ENCODE measurements at places on chromosomes 5 and 9.

- DNase-seq, result no peak
Observed at GRCh38 chr5:14660833-14661232, 3.7 kb upstream of the OTULIN start.

GRCh38 chr9:132826131-132826530, 52.0 kb downstream of the AK8 start:
- DNase-seq, result no peak

DNA sequence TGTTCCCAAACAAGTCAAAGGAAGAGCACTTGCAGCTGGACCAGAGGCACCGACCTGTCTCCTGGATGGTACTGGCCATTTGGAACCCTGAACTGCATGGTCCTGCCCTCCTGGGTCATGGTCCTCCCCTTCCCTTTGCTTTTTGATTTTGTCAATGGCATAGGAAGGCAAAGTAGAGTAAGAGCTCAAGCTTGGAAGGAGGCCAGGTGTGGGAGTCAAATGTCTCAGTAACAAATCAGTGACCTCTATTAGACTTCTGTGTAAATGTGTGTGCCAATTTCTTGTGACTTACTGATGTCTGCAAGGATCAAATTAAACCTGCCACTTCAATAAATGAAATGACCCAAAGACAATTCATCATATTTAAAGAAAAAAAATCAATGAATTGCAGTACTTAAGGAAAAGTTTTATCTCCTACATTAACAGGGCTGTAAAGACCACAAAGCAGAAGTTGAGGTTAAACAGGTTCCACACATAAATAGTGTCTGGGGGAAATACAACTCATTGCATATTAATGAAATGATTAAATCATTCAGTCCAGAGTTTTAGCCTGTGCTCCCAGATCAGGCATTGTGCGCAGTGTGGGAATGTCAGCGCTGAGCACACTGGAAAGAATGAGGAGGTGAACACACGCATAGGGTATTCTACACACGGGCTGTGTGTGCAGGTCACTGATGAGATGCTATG, 32.7 kb downstream of the OSMR start:
- DNase-seq, result no peak

- DNase-seq, result no peak
Observed at GRCh38 chr5:11596657-11597071, 307.6 kb downstream of the CTNND2 start.

DNA sequence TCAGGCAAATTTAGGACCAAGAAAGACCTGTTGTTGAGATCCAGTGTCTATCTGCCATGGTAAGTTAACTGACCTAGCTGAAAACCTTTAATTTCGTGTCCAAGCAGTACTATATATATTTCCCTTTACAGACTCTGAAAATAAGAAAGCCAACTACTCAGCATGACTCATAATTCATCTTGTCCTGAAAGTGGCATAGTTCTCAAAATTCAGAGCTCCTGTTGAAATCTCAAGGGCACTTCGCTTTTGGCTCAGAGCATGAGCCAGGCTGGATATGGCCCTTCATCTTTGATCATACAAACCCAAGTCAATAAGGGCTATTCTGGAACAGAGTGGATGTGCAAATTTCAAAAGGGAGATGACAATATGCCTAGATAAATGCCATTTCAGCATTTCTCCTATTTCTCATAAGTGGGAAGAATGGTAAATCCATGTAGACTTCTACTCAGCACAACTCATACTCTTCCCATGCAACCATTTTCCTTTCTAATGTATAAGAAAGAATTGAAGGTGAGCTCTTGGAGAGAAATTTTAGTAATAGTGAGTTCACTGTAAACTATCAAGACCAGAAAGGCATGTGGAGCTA, 567.9 kb upstream of the DAB2 start:
- DNase-seq, result no peak

- no peak for DNase-seq
Observed at GRCh38 chr9:752201-752600, 89.3 kb upstream of the DMRT1 start.

DNA sequence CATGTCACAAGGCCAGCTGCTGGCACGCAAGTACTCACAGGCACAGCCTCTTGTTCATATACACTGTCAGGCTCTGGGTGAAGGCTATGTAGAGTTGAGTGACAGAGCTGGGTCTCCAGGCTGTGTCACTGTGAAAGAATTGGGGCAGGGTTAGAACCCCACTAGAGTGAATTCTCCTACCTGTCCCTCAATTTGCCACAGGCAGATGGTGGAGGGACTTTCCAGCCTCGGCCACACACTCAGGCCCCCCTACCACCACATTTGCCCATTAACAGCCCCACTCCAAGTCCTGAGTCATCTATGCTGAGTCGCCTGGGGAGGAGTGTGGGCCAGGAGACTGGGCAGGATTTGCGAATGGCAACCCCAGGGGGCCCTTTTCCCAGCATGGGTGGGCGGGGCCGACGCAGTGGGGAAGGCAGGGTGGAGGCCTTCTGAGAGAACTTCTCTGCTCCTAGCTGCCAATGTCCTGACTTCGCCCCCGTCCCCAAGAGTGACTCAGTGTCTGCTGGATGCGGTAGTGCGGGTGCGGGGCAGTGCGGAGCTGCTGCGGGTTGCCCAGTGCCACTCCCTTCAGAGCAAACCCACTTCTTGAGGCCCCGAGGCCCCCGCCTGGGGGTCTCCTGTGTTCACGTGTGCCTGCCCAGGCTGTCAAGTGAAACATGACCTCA, 50.3 kb upstream of the PSD2 start:
- no peak for DNase-seq

DNA sequence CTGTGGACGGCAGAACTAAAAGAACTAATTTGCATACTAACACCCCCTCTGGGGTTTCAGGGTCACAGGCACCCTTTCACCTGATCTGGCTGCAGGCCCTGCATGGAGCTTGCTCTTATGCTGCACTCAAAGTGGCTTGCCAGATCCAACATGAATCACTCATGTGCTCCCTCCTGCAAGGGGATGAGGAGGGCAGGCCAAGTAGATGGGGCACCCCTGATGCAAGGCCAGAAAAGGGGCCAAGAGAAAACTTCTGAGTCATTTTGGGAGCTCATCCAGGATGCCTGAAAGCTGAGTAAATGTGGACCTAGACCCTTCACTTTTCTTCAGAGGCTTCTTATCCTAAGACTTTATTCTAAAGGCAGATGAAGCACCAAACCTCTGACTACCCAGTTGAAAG, 558.5 kb upstream of the PTGER4 start:
- no peak for DNase-seq

DNA sequence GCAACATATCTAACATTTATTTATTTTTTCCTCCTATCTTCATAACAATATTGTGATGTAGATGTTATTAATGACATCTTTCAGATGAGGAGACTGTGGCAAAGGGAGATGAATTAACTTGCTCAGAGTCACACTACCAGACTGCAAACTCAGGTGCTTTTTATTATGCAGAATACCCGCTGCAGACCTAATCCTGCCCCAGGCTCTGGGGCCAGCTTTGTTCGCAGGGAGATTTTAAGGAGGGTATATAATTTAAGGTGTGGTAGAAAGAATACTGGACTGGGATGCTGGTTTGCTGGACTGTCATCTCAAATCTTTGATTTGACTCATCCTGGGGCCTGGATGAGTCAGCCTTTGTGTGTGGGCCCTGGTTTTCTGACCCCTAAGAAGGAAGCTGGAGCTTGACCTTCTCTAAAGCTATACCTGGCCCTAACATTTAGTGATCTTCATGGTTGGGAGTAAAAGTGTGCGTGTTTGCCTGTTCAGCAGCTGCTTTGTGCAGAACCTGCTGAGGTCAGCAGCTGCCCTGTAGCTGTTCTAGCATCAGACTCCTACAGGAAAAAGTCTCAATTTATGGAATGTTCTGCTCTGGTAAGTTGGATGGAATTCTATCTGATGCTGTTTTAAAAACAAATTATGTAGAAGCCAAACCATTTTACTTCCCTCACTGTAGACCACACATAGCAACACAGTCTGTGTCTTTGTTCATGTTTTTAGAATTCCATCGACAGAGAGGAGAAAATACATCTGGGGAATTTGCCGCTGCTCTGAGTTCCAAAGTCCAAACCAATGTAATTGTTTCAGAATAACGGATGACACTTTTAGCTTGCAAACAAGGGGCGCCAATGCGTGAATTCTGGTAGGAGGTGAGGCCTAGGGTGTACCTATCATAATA, 4.5 kb downstream of the SLC36A1 start:
- no peak for DNase-seq

- DNase-seq, result no peak
Observed at GRCh38 chr5:98635656-98636055, 137.8 kb upstream of the RGMB start.

- DNase-seq, result no peak
Observed at GRCh38 chr5:64939772-64940510, 171.2 kb downstream of the CWC27 start.

DNA sequence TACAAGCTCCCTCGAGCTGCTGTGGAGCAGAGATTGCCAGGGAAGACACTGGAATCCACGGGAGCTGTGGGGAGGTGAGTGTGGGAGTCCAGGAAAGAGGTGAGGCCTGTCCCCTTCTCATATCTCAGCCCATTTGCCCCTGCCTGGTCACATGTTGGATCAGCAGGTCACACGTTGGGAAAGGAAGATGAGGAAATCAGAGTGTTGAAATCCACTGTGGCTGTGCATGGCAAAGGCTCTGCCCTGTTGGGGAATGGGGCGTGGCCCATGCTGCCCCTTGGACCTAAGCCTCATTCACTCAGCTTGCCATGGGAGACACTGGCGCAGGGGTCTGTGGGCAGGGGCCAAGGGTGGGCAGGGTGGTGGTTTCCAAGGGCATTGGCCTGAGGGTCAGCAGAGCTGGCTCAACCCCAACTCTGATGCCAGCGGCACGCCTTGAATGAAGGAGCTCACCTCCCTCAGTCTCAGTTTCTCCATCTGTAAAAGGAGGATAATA, 85.4 kb upstream of the CPEB4 start:
- no peak for DNase-seq

DNA sequence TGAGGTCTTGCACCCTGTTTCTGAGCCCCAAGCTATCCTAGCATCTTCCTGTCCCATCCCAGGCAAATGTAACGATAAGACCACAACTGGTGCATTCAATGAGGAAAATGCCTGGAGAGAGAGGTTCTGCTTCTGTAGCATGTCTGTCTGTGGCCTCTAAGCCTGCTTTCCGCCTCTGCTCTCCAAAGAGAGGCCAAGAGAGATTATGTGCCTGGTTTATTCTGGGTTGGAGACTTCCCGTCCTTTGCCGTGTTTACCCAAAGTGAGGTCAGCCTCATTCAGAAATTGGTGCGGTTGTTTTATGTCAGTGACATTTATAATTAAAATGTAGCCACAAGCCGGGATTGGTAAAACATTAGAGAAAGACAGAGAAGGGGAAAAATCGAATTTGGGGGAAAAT, 77.8 kb downstream of the FGF1 start:
- peak; percentile 40 for DNase-seq

GRCh38 chr9:13627502-13627901, 348.0 kb upstream of the MPDZ start:
- no peak for DNase-seq

DNA sequence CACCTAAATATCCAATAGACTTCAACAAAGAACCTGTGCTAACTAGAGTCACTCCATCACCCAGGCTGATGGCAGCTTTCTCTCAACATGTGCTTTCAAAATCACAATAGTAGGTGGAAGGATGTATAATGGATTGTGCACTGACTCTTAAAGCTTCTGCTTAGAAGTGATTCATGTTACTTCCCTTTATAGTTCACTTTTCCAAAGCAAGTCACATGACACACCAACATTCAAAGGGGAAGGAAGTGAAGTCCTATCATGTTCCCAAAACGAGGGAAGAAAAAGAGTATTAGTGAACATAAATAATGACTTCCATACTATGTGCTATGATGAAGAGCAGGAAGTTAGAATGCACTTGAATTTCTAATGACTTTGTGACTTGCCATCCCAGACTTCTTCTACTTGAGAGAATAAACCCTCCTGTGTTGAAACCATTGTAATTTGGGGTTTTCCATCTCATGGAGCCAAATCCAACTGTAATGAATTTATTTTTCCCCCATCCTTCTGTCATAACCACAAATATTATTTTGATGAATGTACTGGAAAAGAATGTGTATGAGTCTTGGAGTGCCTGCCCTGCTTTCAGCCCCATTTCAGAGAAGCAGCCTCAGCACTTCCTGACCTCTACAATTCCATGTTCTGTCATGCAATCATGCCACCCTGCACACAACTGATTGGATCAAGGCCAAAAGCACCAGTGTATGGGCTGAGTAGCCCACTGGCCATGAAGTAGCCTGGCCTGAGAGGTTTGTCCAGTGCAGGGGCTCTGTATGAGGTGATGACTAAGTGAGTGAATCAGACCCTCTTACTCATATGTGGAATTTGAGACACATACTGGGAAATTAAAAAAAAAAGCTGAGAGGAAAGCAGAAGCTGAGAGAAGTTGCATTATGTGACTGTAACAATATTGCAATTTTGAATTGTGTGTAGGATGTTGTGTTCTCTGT, 525.9 kb upstream of the CLINT1 start:
- DNase-seq, result no peak

DNA sequence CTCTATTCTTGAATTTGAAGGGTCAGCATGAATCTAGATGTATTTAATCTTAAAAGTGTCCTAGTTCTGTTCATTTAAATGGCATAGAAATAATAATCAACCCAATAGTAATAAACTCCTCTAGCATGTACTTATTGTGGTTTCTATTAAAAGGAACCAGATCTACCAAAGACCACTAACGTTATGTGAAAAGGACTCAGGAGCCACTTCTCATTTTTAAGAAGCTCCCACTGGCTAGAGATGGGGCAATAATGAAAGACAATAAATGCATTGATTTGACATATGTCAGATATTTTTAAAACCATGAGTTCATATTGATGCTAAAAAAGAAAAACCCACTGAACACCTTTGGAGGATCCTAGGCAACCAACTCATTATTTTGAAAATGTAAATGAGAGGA, 191.9 kb downstream of the ATP10B start:
- no peak for DNase-seq

GRCh38 chr9:15178631-15179030, 128.4 kb downstream of the TTC39B start:
- DNase-seq, result no peak

GRCh38 chr5:35683466-35683865, 65.8 kb downstream of the SPEF2 start:
- no peak for DNase-seq

GRCh38 chr9:113471143-113471542, 7.6 kb downstream of the RGS3 start:
- DNase-seq, result no peak

DNA sequence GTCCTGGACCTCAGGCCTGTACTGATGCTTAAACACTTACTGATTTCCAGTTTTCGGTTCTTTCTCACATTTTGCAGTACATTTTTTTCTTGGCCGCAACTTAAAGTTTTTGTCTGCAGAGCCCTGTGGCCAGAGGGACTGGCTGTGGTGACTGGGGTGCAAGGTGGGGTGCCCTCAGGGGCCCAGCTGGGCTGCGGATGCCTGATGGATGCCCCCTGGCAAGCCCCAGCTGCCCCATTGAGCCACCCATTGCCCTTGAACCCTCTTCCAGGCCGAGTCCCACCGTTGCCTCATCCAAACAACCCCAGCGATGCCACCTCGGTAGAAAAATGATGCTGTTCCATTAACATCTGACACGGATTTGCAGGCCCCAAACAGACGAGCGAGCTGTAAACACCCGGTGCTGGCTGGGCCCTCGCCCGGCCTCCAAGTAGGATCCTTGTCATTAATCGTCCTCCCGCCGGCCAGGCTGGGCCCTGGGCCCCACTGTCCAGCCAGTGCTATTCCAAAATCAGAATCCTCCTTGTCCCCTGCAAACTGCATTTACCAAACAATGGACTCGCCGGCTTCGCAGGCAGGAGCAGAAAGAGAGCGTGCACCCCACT, 107.9 kb downstream of the PHF2 start:
- DNase-seq, result no peak

Data from NCI-H2029 treated with DMSO at 0.1 percent for 48 hours (cell line).